SHP77 (cell line): ENCODE measurements at places on chromosomes 12 and 14.

GRCh38 chr12:116670859-116671258 is 67.0 kb downstream of the SPRING1 start:
- no peak for DNase-seq

GRCh38 chr12:128365032-128365431 is 98.1 kb downstream of the TMEM132C start:
- no peak for DNase-seq

DNA sequence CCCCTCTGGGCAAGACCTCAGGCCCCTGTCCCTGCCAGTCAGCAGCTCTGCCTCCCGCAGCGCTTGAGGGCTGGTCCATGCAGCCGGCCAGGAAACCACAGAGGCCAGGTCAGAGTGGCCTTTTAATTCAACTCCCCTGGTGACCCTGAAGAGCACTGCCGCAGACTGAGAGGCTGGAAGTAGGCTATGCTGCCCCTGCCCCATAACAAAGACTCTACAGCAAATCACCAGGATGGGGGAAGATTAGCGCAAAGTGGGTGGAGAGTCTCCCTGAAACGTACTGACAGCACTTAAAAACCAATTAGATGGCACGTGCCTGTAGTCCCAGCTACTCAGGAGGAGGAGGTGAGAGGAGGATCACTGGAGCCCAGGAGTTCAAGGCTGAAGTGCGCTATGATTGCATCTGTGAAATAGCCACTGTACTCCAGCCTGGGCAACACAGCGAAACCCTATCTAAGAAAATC is 70.5 kb downstream of the ITPK1 start:
- no peak for DNase-seq

DNA sequence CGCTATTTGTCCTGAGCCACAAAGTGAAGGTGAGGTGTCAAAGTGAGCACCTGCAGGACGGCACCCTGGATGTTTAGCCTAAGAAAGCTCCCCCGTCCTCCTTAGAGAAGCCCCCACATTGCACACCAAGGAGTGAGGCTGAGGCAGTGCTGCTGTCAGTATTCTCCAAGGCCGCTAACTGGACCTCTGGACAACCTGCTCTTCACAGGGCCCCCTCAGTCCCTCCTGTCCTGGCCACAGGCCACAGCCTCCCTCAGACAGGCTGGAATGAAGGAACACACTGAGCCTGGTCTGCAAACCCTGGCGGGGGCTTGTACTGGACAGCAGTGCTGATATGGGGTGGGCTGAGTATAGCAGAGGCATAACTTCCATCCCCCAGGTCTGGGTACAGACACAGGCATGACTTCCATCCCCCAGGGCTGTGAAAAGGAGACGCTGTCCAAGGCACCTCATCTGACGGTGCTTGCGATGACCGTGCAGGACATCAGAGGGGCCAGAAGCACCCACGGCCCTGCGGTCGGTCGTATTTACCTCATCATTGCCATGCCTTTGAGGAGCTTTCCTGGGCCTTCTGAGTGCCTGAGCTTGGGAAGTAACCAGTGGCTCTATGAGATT is 82.4 kb upstream of the DIO3 start:
- no peak for DNase-seq

DNA sequence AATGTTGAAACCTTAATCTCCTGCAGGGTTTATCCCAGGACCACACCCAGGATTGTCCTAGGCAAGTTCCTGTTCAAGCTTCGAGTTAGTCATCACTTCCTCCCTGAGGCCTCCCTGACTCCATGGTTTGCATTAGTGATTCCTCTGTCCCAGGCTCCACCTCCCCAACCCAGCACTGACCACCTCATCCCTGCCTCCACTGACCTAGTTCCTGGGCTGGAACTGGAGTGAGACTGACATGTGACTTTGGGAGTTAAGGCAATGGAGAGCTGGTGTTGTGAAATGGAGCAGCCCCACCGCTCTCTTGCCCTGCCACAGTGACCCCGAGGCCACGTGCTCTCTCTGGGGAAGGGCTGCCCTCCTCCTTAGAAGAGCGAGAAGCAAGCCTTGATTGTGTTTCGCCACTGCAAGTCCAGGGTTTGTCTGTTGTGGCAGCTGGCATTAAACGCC is 15.8 kb upstream of the DTX1 start:
- no peak for DNase-seq

- peak; percentile 4 for DNase-seq
Observed at GRCh38 chr14:77862154-77862786, 62.4 kb downstream of the ADCK1 start.

DNA sequence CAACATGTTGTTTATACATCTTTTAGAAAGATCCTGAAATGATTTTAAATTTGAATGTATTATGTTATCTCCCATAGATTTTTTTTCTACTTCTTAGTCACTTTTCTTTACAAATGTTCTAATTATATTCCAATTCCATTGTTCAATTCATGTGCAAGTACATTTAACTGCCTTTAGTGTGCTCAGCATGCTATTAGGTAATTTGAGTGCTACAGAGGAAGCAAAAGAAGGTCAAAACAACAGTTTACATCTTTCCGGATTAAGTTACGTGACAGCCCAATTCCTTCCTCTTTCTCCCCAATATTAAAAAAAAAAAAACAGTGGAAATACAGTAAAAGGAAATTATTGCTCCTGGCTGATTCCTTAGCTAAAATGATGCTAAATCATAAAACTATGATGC is 98.3 kb downstream of the RTN1 start:
- DNase-seq = no peak

- DNase-seq = no peak
Observed at GRCh38 chr14:61186341-61187195, 94.6 kb downstream of the TMEM30B start.

DNA sequence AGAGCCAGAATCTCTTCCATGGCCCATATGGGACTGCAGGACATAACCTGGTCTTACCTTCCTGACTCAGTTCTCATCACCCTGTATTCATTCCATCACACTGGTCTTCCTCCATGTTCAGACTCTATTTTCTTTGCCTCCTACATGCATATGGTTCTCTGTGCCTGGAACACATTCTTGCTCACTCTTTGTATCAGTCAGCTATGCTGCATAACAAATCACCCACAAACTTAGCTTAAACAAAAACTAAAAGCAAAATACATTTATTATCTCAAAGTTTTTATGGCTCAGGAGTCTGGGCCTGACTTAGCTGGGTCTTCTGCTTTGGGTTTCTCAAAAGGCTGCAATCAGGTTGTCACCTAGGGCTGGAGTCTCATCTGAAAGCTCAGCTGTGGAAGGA is 712.6 kb upstream of the TBX3 start:
- DNase-seq = no peak

- DNase-seq = no peak
Observed at GRCh38 chr12:88185279-88185678, 43.2 kb downstream of the TMTC3 start.

DNA sequence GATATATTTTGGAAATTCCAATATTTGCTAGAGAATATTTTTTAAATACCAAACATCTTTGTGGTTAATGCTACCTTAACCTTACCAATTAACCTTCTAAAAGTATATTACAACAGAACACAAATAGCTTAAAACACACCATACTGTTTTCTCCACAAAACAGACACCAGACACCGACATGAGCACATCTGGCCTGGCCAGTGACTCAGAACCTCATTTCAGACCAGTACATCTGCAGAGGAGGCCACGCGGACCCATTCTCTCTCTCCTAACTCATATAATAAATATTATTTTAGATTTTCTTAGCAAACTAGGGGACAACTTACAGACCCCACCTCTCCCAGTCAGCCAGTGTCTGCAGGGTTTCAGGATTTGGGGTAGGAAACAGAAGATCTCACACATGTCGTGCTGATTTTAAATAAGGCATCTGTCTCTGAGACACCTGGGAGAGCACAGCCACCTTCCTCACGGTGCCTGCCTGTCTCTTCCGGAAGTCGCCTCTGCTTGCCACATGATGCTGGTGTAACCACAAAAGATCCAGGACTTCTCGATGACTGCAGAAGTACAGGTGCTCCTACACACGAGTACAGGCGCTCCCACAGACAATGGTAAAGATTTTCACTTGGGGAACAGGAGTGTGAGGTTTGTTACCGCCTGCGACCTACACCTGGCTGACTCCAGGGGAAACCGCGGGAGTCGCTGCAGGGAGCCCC is 9.7 kb upstream of the ANKLE2 start:
- DNase-seq = no peak

GRCh38 chr14:101774006-101774795 is 12.7 kb downstream of the PPP2R5C start:
- DNase-seq = no peak

DNA sequence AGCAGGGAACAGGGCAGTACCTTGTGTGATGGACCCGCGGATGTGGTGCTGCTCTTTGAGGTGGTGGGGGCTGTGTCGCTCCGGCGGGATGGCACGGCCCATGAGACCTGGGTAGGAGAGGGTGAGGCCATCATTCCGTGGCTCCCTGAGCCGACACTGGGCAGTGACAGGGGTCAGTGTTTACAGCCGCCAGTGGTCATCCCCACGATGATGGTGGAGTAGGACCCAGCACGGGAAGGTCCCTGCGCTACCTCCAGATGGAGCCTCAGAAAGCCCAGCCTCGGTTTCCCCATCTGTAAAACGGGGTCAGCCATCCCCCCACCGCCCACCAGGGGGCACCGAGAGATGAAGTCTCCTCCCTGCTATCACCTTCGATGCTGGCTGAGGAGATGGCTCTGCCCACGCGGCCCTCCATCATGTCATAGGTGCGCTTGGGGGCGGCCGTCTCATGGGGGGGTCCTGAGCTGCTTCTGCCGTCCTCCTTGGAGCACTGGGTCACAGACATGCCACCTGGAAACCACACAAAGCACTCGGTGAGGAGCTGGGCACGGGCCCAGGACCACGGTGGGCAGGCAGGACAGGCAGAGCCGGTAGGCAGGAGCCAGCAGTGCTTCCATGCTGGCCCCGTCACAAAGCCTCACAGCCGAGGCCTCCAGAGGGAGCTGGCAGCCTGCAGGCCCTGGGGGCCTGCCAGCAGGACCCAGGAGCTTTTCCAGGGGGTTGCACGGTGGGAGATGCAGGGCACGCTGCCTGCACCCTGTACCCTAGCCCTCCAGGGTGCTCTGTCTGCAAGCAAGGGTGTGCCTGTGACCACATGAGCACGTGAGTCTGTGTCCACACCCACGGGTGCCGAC is 53.1 kb downstream of the RFLNA start:
- DNase-seq = no peak

DNA sequence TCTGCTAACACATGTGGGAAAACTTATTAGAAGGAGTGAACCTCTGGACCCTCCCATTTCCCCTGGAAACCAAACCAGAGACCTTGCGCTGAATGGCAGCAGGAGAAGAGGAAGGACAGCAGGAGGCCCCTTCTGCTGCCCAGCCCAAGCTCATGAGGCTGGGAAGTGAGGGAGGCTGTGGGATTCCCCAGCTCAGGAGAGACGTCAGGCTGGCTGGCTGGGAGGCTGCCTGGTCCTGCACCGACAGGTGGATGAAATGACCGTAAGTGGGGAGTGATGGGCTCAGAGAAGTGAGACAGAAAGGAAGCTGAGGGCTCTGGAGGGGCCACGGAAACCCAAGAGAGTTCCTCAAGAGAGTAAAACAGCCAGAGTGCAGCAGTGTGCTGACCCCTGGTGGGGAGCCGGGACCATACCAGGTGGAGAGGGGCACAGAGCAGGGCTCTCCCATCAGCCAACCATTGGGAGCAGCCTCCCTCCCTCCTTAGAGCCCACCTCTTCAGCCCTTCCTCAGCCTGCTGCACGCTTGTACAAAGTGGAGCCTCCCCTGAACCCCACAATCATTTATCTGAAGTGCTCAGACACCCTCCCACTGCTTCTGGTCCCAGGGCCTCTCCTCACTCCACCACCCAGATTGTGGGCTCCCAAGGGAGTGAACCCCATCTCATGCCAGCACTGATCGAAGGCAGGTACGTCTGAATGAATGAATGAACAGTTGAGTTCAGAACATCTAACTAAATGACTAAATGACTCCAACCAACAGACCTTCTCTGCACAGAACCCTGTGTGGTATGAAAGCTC is 14.0 kb downstream of the TAMALIN start:
- peak; percentile 56 for DNase-seq

GRCh38 chr14:37834275-37834674 is 238.8 kb downstream of the TTC6 start:
- no peak for DNase-seq

GRCh38 chr12:26566675-26567074 is 266.3 kb downstream of the ITPR2 start:
- no peak for DNase-seq

GRCh38 chr12:104344682-104345081 is 41.1 kb downstream of the EID3 start:
- DNase-seq = no peak

DNA sequence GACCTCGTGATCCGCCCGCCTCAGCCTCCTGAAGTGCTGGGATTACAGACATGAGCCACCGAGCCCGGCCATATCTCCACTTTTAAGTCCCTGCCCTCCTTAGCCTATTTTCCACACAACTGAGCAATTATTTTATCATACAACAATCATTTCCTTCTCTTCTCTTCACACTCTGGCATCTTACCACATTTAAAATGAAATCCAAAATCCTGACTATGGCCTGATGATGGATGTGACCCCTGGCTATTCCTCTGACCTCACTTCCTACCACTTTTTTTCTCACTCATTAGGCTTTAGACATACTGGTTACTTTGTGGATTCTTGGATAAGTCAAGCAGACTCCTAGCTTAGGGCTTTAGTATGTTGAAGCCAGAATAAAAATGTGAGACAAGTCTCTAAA is 21.9 kb upstream of the EID3 start:
- no peak for DNase-seq

GRCh38 chr12:124213666-124214347 is 81.1 kb upstream of the RFLNA start:
- no peak for DNase-seq

- DNase-seq = peak; percentile 87
Observed at GRCh38 chr12:113462117-113462774, 9.4 kb downstream of the LHX5 start.

DNA sequence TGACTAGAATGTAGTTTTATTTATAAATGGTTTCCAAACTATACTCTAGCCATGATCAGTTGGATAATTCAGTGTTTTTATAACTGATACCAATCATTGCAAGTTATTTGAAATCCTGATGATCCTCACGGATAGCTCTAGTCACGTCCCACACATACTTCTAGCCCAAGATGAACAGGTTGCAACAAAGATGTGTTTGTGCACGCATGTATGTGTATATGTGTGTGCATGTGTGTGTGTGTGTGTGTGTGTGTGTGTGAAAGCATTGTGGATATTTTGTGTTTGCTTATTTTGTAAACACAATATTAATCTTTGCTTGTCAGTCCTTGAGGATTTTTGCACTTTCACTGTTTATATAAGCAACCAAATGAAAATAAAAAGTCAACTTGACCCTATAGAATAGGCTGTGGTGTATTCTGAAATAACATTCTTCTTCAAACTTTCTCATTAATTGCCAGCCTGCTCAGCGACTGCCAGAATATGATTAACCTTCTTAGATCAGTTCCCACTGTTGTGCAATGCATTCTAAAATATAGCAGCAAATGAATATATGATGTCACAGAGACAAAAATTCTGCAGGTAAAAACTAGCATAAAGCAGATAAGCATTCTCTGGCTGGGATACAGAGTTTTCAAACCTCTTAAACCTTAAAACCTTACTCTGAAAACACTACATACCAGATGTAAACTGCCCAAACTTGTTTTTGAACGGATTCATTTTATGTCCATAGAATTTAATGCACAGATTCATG is 48.8 kb upstream of the HIF1A start:
- DNase-seq = no peak

GRCh38 chr14:89279649-89280232 is 137.3 kb downstream of the FOXN3 start:
- DNase-seq = no peak

GRCh38 chr12:32475724-32476123 is 76.4 kb downstream of the FGD4 start:
- DNase-seq = no peak
